Stimulated activated CD8-positive, alpha-beta memory T cell treated with anti-CD3 and anti-CD28 coated beads, Interleukin-2, amount 100 ng/mL, for 1 hour (primary cell): ENCODE measurements at places on chromosomes 5 and 9.

DNA sequence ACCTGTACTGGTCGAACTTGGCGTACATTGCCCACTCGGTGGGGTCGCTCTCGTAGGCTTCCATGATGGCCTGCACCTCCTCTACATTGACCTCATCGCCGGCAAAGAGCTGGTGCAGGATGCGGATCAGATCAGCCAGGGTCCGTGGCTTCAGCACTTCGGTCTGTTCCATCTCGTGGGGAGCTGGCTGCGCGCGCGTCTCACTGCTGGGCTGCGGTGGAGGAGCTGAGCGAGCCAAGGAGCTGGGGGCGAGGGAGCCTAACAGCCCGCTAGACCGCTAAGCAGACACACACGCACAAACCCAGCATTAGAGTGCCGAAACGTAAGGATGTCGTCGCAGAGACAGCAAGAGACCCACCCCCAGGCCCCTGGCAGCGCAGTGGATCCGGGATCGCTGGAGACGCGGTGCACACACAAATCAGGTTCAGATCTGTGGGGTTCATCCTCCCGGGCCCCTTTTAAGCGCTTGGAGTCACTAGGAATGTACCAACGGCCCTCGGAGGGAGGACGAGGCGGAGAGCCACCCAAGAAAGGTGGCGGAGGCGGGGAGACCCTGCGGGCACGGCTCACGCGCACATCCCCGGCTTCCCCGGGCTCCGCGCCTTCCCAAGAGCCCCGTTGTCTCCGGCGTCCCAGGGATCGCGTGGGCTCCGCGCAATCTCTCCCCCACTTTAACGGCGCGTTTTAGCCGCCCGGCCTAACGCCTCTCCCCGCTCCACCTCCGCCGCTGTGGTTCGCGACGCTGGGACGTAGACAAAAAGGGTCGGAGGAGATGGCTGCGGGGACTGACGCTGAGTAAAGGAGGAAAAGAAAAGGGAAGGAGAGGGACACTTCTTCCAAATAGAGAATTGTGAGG, at the start of gene CDO1:
Gene CDO1 (minus strand): TSS at position 434 of the 856 bp plus-strand sequence. CDS start 262 bp downstream, at position 172.
- no peak for DNase-seq

DNA sequence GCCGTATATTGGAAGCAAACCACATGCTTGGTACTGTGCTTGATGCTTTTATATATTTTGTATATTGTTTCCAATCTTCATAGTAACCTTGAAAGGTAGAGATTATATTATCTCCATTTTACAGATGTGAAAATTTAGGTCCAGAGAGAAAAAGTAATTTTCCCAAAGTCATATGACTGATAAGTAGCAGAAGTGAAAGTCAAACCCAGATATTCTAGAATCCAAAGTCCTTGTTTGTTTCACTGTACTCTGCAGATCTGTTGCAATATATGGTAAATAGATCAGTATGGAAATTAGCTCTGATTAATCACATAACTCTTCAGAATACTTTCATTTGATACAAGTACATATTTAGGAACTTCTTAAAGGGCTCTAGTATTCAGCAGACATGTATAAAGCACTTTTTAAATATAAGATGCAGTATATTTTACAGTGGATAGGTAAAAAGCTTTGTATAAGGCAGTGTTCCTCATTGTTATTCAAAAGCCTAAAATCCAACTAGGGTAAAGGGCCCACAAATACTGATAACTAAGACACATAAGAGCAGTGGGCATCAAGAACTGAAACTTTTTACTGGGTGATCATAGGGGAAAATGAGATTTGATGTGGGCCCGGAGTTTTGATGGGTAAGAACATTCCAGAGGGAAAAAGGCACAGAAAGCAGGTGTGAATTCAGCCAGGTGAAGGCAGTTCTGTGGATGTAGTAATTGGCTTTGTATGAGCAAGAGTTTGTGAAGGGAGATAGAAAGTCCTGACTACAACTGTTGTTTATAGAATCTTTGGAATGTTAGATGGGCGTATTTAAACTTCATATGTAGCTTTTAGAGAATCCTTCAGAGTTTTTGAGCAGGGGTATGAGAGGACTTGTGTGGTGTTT, 25.0 kb downstream of the NDFIP1 start:
- no peak for DNase-seq

- DNase-seq, result no peak
Measured at GRCh38 chr5:145750199-145750598, 84.9 kb downstream of the PRELID2 start.

GRCh38 chr5:134603059-134603458, 29.6 kb downstream of the SAR1B start:
- DNase-seq, result no peak
